Immature natural killer cell (primary cell): ENCODE measurements at places on chromosomes 12 and 14.

GRCh38 chr14:104635717-104636116 lies 31.1 kb upstream of the TMEM179 start:
- no peak for DNase-seq

DNA sequence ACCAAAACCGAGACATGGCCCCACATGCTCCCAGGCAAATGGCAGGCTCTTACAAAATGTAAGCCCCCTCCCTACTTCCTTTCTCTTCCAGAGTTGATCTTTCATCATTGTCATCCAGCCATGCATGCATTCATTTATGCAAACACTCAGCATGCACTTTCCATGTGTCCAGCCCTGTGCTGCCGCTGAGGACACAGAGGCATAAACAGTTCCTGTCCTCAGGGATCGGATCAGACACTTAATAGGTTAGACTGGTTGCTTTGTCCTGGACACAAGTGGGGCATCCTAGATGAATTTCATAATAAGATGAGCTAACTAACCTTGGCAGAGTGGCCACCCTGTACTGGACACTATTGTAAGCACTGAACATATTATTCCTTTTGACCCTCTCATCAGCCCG lies 23.1 kb downstream of the PRIMA1 start:
- no peak for DNase-seq

DNA sequence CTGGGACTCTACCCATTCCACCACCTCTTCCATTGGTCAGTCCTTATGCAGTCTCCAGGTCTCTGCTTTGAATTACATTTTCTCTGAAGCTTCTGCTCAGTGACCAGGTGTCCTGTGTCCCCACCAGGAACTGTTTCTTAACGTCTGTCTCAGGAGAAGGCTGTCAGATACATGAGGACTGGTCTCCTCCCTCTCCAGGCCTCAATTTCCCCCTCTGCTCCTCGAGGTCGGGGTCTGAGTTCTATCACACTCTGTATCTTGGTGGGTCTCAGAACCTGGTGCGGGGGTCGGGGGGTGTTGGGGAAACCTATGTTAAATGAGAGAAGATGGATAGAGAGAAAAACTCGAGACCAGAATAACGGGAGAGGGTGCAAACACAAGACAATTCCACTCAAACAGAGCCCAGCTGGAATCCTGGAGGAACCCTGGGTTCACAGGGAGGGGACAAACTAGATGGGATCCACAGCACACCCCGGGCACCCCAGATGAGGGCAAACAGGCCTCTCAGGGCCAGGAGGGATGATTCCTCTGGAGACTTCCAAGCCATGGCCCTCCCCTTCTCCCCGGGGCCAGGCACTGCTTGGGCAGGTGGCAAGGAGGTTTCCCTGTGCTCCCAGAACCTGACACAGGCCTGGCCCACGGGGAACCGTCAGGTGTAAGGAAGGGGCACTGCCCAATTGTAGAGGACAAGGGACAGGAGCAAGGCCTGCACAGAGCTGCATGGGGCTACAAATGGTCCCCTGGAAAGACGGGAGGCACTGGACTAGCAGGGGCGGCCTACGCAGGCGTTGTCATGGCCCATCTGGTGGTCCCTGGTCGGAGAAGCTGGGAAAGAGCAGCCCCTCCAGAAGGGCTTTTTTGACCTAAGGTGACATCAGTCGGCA lies 313.2 kb upstream of the DIO3 start:
- DNase-seq, result no peak

GRCh38 chr12:120264086-120264903 lies 1.2 kb downstream of the PXN start:
- no peak for DNase-seq

DNA sequence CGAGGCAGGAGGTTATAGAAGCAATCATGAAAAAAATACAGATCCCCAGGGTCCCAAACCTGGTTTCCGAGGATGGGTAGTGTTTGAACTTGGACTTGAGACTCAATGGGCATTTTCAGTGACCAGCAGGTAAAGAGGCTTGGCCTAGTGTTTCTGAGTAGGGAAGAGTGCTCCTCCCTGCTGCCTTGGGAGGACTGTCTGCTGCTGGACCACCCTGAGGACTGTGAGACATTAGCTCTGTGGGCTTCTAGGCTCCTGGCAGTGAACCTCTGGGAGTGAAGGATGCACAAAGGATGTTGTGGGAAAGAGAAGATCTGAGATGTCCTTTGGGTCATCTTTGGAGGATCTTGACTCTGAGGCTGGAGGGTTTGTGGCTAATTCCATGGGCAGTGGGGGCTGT lies 30.5 kb downstream of the ANKRD9 start:
- DNase-seq, result no peak

DNA sequence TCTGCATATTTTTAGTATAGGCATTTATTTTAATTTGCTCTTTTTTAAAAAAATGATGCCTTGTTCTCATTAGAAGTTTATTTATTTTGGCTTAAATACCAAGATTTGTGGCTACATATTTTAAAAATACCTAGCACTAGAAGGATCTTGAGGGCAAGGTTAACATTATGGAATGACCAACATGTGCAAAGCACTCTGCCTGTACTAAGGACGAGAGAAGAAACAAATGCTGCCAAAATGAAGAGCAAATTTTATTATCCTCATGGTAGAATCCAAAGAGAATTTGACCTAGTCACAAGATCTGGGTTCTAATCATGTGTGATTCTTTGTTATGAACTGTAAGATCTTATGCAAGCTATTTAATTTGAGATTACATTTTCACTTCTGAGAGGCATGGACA lies 2.8 kb downstream of the CAND1 start:
- no peak for DNase-seq

- no peak for DNase-seq
These were observed 4.9 kb upstream of the PLXNC1 start for GRCh38 chr12:94143438-94143837.

DNA sequence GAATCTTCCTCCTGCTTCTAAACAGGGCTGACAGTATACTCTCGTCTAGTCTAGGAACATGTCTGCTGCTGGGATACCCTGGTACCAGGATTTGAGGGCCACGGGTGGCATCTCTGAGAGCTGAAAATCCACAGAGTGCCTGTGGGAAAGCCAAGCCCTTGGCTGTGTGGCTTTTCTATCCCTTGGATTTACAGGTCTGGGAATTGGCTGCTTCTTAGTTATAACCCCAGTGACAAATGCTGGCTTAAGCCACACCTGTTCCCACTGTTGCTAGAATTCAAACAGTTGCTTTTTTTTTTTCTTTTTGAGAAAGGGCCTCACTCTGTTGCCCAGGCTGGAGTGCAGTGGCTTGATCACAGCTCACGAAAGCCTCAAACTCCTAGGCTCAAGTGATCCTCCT lies 14.3 kb upstream of the RIN3 start:
- no peak for DNase-seq

- DNase-seq, result no peak
These were observed at the start of gene DNAJC22 for GRCh38 chr12:49346659-49347310. TSS of gene DNAJC22 (plus strand) at chr12:49346888. CDS start at chr12:49348873, 1,985 bp downstream.

DNA sequence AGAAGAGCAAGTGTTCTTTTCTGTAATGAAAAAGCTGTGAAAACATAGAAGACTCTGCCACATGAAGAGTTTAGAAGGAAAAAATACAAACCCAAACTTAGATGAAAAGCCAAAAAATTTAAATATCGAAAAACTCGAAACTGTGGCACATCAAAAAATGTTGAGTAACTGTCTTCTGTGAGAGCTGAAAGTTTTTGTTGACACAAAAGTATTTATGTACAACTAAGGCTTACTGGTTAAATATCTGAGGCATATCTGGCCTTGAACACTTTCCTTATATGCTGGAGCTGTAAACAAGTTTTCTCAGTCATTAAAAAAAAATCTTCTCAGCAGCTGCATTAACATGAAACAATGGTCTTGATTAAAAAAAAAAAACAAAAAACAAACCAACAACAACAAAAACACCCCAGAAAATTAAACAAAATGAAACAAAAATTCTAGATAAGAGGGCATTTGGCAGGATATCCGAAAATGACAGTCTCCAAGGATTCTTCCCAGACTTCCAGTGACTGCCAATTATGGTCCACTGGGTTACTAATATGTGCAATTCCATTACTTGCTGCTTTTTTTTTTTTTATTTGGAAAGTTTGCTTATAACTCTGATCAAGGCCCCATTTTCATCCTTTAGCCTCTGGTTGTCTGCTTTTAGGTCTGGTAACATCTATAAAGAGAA lies 84.7 kb upstream of the PAWR start:
- DNase-seq, result no peak

- peak; percentile 14 for DNase-seq
These were observed 2.7 kb downstream of the ARID2 start for GRCh38 chr12:45732250-45732649.

DNA sequence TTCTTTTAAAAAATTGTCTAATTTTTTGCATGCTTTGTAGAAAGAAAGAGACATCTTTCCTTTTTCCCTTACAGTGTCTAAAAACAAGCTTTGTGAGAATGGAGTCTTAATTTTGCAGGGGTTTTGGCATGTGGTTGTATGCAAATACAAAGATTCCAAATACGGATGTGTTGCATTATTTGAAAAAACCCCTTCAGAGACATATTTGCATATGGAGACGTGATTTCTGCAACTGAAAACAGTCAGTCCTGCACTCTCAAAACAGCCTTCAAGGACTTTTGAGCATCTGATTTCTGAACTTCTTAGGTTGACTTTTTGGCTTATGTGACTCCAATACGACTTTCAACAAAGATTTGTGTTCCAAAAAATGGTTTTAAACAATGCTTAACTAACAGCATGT lies 7.8 kb downstream of the IRAK3 start:
- DNase-seq, result no peak

GRCh38 chr12:91639327-91639726 lies 456.7 kb upstream of the DCN start:
- DNase-seq, result no peak
